SJCRH30 (cell line): ENCODE measurements at places on chromosomes 11 and 22. TPM values are rescaled to one million over a fixed set of nuclear protein-coding genes. Genes with fewer than 3 reads are reported as not detected.

GRCh38 chr11:88801484-88802123 lies 264.2 kb downstream of the GRM5 start:
- DNase-seq = no peak

GRCh38 chr22:19884954-19885751 lies 30.5 kb upstream of the GNB1L start:
- DNase-seq = peak; percentile 80

DNA sequence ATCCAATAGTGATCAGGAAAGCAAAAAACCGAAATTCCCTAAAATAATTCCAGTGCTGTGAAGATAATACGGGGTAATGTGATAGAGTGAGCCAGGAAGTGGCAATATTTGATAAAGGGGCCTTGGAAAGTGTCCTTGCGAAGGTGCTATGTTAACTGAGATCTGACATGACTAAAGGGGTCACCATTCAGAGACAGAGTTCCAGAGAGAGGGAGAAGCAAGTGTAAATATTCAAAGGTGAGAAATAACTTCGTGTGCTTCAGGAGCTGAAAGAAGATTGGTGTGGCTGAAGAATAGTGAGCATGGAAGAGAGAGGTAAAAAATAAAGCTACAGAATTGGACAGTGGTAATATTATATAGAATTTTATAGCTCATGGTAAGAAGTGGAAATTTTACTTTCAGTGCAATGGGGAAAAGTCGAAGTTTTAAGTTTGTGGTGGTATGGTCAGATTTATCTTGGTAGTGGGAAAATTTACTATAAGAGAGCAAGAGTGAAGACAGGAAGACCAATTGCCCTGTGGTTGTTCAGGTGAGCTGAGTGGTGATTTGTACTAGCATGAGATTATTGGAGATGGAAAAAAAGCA lies 164.5 kb downstream of the JRKL start:
- DNase-seq = no peak

DNA sequence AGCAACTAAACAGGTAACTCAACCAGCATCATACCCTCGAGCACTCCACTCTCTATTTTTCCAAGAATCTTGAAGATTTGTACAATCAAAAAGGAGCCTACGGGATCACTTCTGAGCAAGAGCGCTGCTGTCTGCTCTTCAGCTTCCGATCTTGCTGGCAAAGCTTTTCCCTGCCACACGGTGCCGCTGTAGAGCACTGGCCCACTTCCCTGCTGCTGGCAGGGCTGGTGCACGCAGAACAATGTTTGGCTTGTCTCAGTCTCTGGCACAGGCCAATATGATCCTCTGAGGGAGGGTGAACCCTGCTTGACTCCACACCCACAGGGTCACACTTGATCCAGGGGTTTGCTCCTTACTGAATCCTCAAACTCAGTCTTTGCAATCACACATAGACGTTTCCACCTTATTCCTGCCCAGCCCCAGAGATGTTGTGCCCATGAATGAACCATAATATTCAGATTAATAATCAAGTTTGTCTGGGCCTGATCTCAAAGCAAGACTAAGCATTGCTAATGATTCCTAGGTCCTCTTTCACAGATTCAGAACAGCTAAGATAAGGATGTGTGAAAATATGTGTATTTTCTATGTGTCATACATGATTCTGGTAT lies 536.6 kb downstream of the SOX6 start:
- DNase-seq = peak; percentile 64

- no peak for DNase-seq
These were observed 1.0 kb downstream of the NLRP14 start for GRCh38 chr11:7021318-7021717.

- no peak for DNase-seq
These were observed 25.5 kb downstream of the UVRAG start for GRCh38 chr11:75840522-75840921.

DNA sequence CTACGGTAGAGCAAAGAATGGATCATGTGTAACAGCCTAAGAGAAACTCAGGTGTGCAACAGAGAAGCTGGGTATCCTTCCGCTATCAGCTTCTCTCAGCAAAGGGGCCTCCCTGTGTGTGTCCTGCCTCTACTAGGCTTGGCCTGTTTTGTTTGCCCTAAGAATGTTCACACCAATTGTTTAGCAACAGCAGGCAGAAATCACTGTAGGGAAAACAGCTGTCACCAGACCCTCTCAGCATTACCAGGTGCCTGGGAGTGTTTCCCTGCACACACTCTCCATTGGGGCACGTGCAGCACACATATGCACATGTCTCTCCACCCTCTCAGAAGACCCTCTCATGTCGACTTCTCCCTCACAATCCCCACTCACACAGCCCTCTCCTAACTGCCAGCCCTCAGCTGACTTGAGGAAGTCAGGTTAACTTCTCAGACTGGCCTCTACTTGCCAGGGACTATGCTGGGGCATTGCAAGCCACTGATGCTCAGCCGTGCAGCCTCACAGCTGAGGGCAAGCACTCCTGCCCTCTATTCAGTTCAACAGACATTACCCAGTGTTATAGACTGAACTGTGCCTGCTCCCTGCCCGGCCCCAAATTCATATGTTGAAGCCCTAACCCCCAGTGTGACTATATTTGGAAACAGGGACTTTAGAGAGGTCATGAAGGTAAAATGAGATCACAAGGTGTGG lies 97.6 kb downstream of the TRIM29 start:
- no peak for DNase-seq

DNA sequence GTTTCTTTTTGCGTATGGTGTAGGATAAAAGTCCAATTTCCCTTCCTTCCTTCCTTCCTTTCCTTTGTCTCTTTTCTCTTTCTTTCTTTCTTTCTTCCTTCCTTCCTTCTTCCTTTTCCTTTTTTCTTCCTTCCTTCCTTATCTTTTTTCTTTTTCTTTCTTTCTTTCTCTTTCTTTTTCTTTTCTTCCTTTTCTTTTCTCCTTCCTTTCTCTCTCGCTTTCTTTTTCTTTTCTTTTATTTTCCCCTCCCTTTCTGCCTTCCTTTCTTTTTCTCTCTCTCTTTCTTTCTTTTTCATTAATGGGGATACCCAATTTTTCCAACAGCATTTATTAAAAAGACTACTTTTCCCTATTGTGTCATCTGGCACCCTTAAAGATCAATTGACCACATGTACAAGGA lies 1359.7 kb downstream of the FAM181B start:
- DNase-seq = no peak

APOBEC3B gene
- 15.8 and 16.6 TPM in 2 replicates for total RNA-seq

WDR74 gene
- 46.7 and 50.4 TPM in 2 replicates for total RNA-seq

OR51T1 gene
- not detected in 2 replicates for total RNA-seq

PAMR1 gene
- 1.5 and 2.3 TPM in 2 replicates for total RNA-seq

CCDC134 gene
- total RNA-seq = 19.8 and 21.2 TPM in 2 replicates

TRIM48 gene
- total RNA-seq = not detected in 2 replicates
